Activated T-cell treated with anti-CD3 and anti-CD28 coated beads for 24 hours (primary cell): ENCODE measurements at places on chromosomes 16 and 17.
A peak's percentile ranks its signal among the peaks of the same experiment; 100 is the strongest.

- peak; percentile 60 for DNase-seq
Observed at GRCh38 chr17:75412455-75413317, 7.2 kb upstream of the GRB2 start.

- peak; percentile 38 for DNase-seq
Observed at GRCh38 chr17:74280093-74280513, 6.1 kb downstream of the DNAI2 start.

- DNase-seq: peak; percentile 53
Observed at GRCh38 chr17:60139438-60140285, 10.1 kb upstream of the CA4 start.

GRCh38 chr16:66387817-66388332 is 21.4 kb downstream of the CDH5 start:
- no peak for DNase-seq

DNA sequence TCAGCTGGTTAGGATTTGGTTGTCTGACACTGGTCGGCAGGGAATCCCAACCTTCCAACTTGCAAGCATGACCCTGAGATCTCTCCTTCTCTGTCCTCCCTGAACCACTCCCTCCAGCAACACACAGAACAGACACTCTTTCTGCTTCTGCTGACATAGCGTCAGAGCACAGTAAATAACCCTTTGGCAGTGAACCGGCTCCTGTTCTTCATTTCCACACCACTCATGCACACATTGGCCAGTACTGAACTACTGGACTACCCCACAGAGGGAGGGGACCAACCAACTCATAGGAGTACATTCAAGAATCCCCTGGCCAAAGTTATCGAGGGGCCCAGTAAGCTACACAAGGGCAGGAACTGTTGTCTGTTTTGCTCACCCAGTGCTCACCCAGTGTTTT is 138.2 kb downstream of the ZNF423 start:
- DNase-seq: no peak

DNA sequence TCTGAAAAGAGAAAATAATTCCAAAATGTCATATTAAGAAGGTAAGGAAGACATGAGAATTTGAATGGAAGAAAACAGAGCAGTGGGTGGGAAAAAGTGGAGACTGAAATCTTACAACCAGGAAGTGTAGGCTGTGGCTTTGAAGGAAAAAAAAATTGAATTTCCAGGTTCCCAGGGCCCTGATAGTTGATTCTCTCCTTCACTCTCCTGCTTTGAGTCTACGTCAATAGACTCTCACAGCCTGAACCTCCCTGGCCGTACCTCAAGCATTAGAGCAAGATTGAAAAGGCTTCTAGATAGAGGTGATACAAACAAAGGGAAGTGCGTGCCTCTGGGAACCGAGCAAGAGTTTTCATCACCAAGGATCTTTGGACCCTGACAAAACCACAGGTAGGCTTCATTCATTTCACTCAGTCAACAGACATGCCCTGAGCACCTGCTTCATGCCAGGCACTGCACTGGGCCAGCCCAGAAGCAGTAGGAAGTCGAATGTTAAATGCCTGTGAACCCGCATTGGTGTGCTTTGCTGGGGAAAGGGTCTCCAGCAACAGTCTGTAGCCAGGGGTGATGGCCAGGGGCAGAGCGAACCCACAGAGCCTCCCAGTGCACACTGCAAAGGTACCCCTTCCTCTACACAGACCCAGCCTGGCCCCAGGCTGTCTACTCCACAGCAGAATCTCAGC is 163.9 kb downstream of the SLC39A11 start:
- DNase-seq: no peak

DNA sequence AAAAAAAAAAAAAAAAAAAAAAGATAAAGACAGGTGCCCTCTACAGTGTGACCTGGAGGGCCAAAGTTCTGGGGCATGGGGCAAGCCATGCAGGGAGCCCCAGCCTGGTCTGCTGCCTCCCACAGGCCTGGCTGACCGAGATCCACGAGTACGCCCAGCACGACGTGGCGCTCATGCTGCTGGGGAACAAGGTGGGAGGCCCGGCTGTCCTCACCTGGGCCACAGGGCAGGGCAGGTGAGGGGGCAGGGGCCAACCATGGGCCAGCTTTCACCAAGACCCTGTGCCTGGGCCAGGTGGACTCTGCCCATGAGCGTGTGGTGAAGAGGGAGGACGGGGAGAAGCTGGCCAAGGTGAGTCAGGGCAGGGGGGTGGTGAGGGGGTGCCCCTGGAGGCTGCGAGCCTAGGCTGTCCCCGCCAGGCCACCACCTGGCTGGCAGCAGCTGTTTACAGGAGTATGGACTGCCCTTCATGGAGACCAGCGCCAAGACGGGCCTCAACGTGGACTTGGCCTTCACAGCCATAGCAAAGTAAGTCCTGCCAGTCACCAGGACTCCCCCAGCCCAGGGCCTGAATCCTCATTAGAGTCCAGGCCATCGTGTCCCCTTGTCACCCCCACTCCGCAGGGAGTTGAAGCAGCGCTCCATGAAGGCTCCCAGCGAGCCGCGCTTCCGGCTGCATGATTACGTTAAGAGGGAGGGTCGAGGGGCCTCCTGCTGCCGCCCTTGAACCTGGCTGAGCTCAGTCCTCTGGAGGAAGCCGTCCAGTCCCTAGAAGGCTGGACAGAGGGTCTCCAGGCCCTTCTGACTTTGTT is 2.7 kb upstream of the TRAF7 start:
- DNase-seq: no peak

DNA sequence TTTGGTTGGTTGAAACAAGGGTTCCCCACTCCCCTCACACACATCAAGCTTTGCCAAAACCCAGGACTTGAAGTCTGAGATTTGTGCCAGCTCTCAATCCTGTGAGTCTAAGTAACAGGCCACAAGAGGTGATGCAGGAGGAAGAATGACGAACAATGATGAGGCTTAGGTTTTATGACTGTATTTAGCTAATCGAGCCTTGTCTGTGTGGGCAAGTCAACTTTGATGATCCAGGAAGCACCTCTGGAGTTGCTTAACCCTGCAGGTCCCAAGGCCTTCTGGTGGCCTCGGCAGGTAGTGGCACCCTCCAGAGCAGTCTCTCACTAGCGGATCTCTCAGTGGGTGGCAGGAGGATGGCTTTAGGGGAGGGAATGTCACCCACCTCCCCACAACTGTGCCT is 28.7 kb downstream of the CDK5RAP3 start:
- no peak for DNase-seq

- no peak for DNase-seq
Observed at GRCh38 chr17:38743556-38744171, 4.5 kb downstream of the PCGF2 start.

DNA sequence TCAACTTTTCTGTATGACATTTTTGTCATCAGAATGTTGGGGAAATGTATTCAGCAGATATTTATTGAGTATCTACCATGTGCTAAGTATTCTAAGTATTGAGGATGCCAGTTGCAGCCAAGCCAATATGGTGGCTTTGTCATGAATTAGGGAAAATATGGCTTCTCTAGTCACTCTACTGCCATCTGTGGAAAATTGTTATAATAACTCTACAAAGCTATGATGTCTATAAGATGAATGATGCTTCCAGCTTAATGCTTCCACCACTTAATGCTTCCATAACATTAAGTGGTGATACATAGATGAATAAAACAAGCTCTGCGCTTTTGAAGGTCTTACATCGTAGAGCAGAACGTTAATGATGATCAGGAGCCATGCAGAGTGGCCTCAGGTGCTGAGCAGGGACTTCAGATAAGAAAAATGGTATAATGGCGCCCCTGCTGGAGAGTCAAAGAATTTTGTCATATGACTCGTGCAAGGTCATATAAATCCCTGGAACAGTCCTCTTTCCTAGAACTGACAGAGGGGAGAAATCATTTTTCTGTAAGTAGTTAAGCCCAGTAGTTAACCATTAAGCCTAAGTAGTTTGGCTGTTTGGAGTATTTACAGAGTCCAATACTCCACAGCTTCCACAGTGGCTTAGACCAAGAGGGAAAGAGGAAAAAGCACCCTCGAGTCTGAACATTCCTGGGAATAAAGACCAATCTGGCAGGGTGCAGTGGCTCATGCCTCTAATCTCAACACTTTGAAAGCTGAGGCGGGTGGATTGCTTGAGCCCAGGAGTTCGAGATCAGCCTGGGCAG is 2.7 kb upstream of the TMIGD1 start:
- DNase-seq: peak; percentile 50

GRCh38 chr17:7314719-7315569 is at the start of gene GPS2:
Gene GPS2, minus strand, starts transcription at chr17:7315360. Its CDS starts 308 bp downstream, at chr17:7315052.
- peak; percentile 90 for DNase-seq

DNA sequence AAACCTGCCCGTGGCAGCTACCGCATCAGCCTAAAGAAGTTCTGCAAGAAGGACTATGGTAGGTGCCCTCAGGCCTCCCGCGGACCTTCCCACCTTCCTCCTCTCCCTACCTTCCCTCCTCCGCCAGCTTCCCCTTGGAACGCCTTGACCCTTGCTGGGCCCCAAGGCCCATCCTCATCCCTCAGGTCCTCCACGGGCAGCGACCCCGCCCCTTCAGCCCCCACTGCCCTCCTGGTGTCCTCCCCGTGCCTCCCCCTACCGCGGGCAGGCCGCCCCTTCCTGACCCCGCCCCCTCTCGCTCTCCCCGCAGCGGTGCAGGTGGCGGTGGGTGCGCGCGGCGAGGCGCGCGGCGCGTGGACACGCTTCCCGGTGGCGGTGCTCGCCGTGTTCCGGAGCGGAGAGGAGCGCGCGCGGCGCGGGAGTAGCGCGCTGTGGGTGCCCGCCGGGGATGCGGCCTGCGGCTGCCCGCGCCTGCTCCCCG is 1.4 kb upstream of the TBC1D24 start:
- no peak for DNase-seq

- DNase-seq: no peak
Observed at GRCh38 chr17:39655105-39655504, 10.0 kb upstream of the TCAP start.

- no peak for DNase-seq
Observed at GRCh38 chr16:54385141-54385540, 98.6 kb upstream of the IRX3 start.

- no peak for DNase-seq
Observed at GRCh38 chr17:74457820-74458166, 8.6 kb upstream of the CD300A start.

DNA sequence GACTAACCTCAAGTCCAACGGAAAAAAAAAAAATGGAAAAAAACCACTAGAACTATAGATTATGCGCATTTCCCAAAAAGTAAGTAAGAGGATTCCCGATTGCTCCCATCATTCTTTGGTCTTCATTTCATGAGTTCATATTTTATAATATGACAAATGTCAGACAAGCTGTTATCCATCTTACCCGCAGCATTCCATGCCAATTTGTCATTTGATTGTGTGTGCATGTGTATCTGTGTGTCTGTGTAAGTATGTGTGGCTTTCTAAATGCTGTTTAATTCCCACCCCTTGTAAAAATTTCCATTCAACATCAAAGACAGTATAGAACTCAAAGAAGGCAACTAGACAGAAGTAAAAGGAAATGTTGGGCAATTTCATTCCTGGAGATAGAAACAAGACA is 434.1 kb downstream of the CDH11 start:
- no peak for DNase-seq

DNA sequence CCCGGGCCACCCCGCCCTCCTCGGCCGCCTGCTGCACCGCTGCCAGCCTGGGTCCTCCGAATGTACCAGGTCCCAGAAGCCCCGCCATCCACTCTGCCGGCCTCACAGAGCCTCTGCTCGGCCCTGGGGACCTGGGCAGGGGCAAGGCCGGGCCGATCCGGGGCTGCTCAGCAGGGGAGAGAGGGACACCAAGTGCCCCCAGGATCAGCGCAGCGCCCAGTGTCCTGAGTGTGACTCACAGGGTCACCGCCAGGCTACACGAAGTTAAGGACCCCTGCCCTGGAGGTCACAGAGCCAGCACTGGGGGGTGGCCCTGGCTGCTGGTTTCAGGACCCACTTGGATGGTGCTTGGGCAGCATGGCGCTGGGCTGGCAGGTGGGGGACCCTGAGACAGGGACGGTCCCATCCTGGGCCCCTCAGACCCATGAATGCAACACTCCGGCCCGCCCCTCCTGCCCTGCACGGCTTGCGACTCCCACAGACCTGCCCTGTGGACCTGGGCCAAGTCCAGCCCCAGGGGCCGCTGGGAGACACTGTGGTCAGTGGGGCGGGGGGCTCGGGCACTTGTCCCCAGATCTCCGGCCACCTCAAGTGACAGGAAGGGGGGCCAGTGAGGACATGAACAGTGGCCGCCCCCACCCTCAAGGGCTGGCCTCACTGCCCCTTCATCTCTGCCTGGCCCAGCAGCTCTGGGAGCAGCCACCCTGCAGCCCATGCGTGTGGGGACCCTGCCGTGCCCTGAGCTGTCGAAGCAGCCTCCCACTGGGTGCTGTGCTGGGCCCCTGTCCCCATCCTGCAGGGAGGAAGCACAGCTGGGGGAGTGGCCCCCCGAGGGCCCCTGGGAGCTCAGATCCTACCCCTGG is 23.2 kb upstream of the SSTR5 start:
- DNase-seq: no peak

- no peak for DNase-seq
Observed at GRCh38 chr17:39634384-39634871, 2.5 kb upstream of the STARD3 start.

- DNase-seq: no peak
Observed at GRCh38 chr17:8739097-8739496, 5.5 kb downstream of the CCDC42 start.

DNA sequence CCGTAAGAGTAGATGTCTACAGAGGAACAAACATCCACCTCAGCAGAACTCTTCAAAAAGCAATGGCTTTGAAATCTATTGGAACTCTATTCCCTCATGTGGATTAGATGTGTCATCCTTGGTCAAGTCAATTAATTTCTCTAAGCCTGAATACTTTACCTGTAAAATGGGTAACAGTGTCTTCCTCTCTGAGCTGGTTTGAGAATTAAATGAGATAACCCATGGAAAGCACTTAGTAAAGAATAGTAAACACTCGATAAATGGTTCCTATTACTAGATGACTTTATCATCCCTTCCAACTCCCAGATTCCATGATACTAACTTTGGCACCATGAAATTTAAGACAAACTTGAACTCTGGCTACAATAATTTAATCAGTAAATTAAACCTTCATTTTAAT is 89.1 kb downstream of the SKAP1 start:
- no peak for DNase-seq

DNA sequence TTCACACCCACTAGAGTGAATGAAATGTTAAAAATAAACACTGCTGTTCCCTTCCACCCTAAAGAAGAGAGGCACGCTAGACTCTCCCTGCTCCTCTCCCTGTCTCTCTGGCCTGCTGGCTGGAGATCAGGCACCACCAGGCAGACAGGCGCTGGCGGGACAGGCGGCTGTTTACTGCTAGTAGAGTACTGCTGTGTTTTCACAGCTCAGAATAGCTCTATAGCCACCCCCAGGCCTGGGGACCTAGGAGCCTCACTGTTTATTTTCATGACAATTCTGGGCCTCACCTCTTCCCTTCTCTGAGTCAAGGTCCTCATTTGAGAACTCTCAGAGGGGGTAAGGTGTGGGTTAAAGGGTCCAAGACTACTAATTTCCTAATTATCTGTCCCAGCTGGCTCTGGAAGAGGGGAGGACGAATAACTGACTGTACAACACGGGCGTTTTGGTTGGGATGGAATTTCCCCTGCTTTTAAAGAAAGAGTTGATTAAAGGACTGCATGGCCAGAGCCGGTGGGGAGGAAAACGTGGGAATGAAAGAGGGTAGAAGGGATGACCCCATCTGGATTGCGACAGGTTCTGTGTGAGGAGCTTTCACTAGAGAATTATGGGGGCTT is 9.0 kb upstream of the G6PC1 start:
- DNase-seq: no peak
